AG04449 (cell line): ENCODE measurements at places on chromosomes 13 and 19.

- DNase-seq: no peak
These were observed 556.8 kb upstream of the SLITRK1 start for GRCh38 chr13:84439108-84439507.

DNA sequence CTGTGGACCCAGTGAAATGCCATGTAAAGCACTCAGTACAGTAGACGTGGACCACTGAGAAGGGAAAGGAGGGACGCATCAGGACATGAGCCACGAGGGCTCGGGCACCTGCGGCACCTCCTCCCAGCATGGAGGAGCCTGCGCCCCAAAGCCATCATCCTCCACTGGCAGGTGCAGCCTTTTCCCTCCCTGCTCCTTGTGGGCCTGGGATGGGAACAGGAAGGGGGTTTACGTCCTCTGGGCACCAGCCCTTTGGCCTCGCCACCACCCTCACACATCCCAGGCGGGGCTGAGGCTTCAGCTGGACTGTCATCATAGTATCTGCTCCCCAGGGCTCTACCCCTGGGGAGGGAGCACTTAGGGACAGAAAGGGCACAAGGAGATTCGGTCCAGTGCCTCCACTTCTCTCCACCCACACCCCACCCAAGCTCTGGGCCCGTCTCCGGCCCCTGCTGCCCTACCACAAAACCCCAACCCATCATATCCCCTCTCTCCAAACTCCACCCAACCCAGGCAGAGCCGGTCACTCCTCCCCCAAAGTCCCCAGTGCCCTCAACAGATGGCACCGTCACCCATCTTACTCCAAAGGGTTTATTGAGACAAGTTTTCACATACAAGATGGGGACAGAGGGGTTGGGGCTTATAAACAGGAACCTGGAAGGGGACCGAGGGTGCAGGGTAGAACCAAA lies 2.2 kb upstream of the PRKD2 start:
- DNase-seq: no peak

GRCh38 chr13:83622422-83622784 lies 259.9 kb downstream of the SLITRK1 start:
- DNase-seq: peak; percentile 50

GRCh38 chr19:40139533-40140287 lies 49.0 kb upstream of the ZNF780A start:
- DNase-seq: no peak

- no peak for DNase-seq
These were observed 384 bp downstream of the TRAPPC2B start for GRCh38 chr19:57363688-57364181.

DNA sequence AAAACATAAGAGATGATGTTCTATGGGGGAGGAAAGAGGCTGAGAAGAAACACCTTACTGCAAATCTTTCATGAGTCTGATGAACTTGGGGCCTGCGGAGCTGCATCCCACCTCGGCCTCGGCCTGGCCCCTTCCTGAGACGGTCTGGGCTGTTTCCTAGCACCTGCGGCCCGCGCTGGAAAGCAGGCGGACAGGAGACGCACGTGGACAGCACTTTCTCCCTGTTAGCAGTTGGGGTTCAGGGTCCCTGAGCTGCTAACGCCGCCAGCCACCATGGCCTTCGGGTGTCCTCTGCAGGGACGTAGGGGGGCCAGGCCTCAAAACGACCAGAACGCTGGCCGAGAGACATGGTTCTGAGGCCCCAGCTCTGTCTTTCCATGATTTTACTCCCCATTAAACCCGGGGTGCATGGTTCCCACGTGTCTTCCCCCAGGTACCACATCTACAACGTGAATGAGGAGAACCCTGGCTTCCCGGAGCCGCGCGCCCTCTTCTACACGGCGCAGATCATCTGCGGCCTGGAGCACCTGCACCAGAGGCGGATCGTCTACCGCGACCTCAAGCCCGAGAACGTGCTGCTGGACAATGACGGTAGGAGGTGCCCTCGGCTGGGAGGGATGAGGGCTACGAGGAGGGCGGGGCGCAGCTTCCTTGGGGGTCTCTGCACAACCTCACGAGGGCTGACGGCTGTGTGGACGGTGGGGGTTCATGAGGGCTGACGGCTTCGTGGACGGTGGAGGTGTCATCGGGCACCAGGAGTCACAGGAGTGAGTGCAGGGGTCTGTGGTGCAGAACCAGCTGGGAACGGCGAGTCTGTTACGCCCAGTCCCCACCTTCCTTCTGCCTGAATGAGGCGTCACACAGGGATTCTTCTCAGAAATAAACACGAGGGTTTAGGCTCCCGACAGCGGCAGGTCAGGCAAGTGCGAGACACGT lies 4.3 kb downstream of the GRK1 start:
- no peak for DNase-seq

GRCh38 chr13:97043302-97043701 lies 49.0 kb upstream of the OXGR1 start:
- no peak for DNase-seq

DNA sequence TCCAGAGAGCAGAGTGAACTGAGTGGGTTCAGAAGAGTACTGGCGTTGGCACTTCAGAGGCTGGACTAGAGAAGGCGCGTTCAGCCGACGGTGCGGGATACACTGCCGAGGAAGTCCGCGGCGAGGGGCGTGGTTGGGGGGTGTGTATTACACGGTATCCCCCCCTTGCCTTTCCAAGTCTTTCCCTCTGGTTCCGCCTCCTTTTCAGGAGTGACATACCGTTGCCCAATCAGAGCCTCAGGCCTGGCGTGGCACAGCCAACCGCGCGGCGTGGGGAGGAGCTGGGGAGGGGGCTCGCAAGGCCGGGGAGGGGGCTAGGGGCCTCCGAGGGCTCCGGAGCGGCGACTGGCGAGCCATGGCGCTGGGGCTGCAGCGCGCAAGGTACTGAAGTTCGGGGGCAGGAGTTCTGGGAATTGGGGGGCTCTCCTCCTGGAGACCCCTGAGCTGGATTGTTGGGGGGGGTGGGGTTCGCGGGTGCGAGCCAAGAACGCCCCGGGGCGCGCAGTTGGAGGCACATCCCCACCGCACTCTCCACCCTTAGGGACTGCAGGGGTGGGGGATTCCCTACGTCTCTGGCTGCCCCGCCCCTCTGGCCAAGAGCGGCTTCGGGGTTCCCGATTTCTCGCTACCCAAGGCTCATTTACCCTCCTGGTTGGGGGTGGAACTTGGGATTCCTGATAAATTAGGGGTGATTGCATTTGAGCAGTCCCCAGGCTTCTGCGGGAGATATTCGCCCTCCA lies at the start of gene HIF3A:
Gene HIF3A, plus strand, starts transcription at position 321 of the 740 bp plus-strand sequence. Its CDS starts 35 bp downstream, at position 356.
- DNase-seq: no peak

GRCh38 chr13:30710442-30710841 lies 24.9 kb upstream of the ALOX5AP start:
- DNase-seq: no peak

GRCh38 chr19:27962264-27962663 lies 1250.7 kb downstream of the UQCRFS1 start:
- no peak for DNase-seq

- DNase-seq: no peak
These were observed 95.5 kb upstream of the RNF113B start for GRCh38 chr13:98272549-98272948.

DNA sequence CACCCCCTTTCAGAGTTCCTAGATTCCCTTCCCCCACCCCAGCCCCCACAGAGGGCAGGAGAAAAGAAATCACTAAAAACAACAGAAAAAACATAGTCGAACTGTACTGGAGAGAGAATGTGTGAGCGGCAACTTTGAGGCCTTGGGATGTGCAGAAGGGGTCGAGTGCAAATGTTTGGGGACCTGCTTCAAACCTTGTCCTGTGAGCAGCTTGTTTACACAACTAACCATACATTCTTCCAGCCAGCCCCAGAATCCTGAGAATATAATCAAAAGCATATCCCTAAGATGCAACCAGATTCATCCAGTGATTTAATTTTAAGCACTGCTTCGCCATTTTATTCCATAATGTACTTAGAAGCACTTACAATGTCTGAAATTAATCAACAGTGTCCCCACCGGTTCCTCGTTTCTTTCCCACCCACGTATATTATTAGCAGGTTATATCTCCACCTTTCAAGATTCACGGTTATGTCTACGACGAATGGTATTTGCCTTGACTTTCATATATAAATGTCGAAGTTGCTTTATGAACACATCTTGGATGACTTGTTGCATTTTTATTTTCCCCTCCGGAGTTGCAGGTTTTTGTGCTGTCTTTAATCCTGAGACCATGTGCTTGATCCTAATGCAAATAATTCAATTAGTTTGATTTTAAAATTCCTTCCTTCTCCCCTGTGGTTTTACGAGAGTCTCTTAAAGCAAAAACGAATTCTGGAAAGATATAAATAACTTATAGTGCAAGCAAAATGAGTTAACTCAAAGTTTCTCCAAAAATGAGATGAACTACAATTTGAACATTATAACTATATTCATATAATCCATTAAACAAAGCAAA lies 107.6 kb downstream of the ZIC5 start:
- DNase-seq: no peak

DNA sequence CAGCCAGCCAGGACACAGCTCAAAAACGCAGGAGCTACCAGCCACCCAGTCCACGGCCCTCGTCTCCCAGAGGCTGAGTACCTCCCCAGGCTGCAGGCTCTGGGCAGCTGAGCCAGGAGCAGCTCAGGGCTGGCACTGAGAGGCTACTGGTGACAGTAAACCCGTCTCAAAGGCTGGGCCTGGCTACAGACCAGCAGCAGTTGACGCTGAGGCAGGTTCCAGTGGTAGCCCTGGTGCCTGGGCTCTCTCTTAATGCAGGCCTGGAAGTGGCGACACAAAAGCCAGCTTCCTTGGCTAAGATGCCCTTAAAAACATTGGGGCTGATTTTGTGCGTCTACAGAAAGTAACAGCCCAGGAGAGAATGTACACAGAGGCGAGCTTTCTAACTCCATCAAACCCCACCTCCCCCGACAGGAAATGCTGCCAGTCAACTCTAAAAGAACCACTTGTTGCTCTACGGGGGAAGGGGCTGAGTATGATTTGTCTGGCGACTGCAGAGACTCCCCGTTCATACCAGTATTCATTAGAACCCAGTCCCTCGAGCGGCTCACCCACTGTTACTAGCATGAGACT lies 126.3 kb downstream of the STK24 start:
- no peak for DNase-seq

- no peak for DNase-seq
These were observed 17.5 kb downstream of the DLEU7 start for GRCh38 chr13:50826035-50826434.

- no peak for DNase-seq
These were observed 23.6 kb downstream of the OLFM2 start for GRCh38 chr19:9912551-9913236.
